ENCODE measurements at places on chromosomes 7 and 10.

GRCh38 chr10:132616170-132616995, 78.8 kb downstream of the INPP5A start:
- no peak for DNase-seq

DNA sequence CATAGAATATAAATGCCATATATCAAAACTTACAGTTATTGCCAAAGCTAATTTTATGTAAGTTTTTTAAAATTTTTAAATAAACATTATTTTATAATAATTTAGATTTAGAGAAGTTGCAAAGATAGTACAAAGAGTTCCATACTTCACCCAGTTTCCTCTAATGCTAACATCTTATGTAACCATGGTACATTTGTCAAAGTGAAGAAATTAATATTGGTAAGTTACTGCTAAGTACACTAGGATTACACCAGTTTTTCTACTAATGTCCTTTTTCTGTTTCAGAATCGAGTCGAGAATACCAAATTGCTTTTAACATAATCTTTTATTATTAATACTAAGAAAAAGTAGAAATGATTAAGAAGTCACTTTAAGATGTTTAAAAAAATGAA, 29.2 kb downstream of the CSGALNACT2 start:
- DNase-seq: no peak

GRCh38 chr7:80047856-80048459, 86.7 kb upstream of the GNAI1 start:
- DNase-seq: no peak

- DNase-seq: no peak
Measured at GRCh38 chr10:3033925-3034324, 33.4 kb upstream of the PFKP start.

- DNase-seq: peak; percentile 36
Measured at GRCh38 chr7:157273208-157274093, 63.4 kb upstream of the DNAJB6 start.

DNA sequence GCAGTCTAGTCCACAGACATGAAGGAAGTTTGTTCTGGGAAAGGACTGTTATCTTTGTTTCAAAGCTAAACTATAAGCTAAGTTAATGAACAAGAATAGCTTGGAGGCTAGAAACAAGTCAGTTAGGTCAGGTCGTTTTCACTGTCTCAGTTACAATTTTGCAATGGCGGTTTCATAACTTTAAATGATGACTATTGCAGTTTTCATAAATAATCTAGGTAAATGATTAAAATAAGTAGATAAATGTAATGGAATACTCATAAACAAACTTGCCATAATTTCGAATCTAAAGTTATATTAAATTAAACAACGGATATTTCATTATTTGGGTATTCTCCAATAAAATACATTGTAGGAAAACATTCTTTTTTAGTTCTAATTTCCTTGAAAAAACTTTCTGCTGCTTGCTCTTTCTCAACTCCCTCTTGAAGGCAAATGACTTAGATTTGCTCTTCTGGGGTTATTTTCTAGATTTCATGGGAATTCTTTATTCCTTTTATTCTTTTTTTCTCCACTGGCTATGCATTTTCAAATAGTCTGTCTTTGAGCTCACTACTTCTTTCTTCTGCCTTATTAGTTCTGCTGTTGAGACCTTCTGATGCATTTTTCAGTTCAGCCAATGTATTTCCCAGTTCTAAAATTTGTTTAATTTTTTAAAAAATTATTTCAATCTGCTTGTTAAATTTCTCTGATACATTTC, 103.8 kb upstream of the APBB1IP start:
- DNase-seq: no peak

DNA sequence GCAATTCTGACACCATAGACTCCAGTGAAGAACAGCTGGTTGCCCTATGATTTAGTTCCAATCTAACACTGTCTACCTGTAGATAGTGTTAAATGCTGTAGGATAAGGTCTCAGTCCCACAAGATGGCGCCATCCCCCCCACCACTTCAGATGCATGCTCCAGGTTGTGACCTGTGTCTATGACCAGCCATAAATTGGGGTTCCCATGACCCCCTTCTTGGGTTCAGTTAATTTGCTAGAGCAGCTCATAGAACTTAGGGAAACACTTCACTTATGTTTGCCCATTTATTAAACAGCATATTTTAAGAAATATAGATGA, 13.1 kb downstream of the CCSER2 start:
- DNase-seq: no peak
